ENCODE measurements at places on chromosomes 1 and 21.
A peak's percentile ranks its signal among the peaks of the same experiment; 100 is the strongest.

DNA sequence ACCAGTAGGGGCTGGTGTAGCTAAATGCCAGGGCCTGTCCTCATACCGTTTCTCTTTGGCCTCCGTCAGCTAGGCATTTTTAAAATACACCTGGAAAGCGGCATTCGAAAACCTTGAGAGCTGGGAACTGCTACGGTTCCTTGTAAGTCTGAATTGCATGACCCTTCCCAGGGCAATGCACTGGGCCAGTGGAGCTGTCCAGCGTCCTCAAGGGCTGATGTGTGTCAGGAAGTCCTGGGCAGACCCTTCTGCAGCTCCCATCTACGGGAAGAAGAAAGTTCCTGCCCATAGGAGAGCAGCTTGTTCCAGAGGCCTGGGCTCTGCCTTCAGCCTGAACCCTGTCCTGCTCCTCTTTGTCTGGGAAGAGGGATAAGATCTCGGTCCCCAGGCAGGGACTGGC is 34.1 kb downstream of the UBASH3A start:
- no peak for DNase-seq

DNA sequence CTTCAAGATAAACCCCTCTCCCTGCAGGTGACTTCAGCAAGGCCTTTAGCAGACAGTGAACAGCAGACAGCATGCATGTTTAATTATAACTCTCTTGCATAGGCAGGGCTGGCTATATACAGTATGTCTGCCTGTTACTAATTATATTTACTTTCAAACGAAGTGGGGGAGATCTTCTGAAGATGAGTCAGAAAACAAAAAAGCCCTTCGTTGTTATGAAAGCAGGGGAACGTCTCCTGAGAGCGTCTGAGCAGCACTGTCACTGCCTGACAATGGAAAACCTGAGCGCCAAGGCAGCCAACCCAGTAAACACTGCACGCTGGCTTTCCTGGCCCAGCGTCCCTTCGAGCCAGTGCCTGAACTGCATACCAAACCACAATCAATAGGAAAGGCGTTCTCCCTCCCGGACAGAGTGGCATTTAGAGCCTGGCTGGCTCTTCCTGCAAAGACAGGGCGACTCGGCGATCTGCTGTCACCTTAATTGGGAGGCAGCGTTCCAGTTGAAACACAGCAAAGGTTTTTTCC is 54.1 kb downstream of the TOMM20 start:
- DNase-seq = peak; percentile 38

DNA sequence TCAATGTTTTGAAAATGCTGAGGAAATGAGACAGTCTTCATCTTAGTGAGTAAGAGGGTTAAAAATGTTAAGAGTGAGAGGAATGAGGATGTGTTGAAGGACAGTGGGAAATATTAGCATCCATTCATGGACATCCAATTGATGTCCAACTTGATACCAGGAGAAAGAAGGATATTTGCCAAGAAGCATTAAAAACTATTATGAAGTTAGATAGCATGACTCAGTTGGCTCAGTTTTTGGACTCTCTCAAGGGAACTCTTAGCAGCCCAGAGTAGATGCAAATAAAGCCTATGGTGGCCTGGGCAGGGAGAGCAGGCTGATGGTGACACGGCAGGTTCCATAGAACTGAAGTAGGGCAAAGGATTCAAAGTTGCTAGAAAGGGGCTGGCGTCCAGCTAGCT is 171.0 kb downstream of the ZZZ3 start:
- no peak for DNase-seq

DNA sequence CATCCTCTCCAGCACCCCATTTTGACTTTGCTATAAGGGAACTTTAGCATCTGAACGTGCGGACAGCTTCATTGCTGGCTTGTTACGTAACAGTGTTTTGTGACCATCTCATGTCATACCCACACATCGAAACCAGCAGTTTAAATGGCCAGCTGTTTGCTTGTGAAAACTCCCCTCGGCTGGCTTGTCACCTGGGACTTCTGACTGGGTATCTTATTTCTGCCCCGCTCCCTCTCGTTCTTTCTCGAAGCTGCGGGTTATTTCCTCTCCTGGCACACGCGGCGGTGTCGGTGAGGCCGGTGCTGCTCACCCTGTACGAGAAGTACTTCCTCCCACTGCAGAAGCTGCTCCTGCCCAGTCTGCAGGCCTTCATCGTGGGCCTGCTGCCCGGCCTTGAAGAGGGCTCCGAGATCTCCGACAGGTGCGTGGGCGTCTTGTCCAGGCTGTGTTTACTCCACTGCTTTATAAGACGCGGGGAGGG is 43.5 kb downstream of the DOP1B start:
- DNase-seq = no peak

- no peak for DNase-seq
Observed at GRCh38 chr1:97827887-97828286, 92.9 kb downstream of the DPYD start.

DNA sequence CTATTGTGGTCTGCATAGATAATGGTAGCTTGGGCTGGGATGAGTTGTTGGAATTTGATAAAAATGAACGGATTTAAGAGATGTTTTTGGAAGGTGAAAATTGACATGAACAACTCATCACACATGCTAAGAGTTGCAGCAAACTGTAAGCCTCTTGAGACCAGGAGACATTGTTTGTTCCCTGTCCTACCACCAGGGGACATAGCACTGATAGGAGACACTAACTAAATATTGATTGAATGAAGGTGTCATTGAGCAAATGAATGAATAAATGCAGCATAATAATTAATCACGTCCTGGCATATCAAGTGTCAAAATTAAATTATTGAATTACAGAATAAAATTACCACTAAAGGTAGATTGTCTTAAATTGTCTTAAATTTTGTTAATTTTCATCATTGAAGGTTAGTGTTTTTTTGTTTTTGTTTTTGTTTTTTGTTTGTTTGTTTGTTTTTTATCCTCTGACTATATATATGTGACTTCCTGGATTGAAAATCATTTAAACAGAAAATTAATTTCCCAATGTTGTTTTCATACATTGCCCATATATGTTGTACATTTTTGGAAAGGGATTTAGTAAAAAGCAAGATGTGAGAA is 285.3 kb upstream of the C1orf105 start:
- DNase-seq = no peak

DNA sequence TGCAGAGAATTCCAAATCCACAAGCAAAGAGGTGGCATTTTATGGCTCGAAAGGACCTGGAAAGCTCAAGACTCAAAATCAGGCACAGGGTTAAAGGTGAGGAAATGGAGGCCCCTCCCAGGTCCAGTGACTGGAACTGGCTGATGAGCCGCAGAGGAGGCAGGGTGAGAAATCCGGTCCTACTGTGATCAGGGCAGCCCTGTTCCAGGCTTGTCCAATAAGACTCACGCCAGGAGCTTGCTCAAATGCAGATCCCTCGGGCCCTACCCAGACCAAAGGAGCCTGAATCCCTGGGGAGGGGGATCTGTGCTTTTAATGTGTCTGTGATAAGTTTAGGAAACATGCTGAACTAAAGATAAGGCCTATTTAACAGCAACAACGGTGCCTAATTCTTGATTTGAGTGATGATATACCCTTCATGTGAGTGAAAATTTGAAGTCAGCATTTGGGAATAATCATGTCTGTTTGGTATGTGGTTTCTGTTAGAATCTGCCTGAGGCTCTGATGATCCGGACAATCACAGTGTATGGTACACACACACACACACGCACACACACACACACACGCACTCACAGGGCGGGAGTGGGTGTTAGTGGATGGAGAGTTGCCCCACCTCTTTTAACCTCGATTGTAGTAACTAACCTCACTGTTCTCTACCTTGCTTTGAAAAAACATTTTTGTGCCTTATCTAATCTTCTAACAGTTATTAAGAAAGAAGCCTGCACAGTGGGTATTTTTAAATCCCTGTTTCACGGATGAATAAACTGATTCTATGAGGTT is 54.1 kb upstream of the LYST start:
- no peak for DNase-seq

DNA sequence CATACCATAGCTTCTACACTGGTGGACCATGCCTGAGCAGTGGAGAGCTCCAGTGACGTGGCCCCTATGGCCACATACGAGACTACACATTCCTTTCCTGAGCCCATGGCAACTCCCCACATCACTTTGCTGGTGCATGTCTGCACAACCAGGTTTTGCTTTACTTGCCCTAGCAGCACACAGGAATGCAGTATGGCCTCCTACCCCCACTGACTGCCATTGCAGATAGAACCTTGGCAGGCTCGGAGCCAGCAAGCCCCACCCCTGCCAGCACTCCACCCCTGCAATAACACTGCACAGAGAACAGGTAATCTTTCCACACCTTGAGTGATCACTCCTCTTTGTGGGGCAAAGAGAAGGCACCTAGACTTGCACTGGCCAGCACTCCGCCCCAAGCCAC is 531.9 kb upstream of the CAMK1G start:
- no peak for DNase-seq

DNA sequence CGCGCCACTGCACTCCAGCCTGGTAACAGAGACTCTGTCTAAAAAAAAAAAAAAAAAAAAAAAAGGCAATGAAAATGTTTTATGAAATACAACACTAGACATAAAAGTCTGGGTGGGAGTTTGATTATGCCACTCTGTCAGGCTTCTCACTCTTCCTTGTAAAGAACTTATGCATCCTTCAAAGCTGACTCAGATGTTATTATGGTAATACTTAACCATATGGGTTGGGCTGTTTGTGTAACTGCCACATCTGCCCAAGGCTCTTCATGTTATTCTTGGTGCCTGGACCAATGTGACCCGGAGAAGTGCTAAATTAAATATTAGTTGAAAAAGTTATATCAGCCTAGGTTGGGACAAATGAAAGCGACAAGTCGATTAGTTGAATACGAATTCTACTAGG is 23.8 kb downstream of the FAM89A start:
- DNase-seq = no peak

Data from NCI-H510A (cell line).